Heart left ventricle (tissue), 16 donors: ENCODE measurements at places on chromosomes 6 and 20. TPM values are rescaled to one million over a fixed set of nuclear protein-coding genes. Genes with fewer than 3 reads are reported as not detected.

Gene SERINC1
- 184 TPM for total RNA-seq

Gene BPIFB6
- not detected for total RNA-seq

- no peak for DNase-seq
Measured at GRCh38 chr6:134379076-134379475, 61.2 kb upstream of the SGK1 start.

GRCh38 chr20:23509247-23509913, 18.5 kb downstream of the CST8 start:
- no peak for DNase-seq

GRCh38 chr6:141552463-141552862, 580.3 kb upstream of the GJE1 start:
- no peak for DNase-seq

- no peak for DNase-seq
Measured at GRCh38 chr6:150929416-150929815, 63.9 kb downstream of the MTHFD1L start.

GRCh38 chr6:149248693-149249369, 68.7 kb upstream of the TAB2 start:
- DNase-seq: no peak
